Effector CD4-positive, alpha-beta T cell (primary cell): ENCODE measurements at places on chromosomes 2 and 18.

DNA sequence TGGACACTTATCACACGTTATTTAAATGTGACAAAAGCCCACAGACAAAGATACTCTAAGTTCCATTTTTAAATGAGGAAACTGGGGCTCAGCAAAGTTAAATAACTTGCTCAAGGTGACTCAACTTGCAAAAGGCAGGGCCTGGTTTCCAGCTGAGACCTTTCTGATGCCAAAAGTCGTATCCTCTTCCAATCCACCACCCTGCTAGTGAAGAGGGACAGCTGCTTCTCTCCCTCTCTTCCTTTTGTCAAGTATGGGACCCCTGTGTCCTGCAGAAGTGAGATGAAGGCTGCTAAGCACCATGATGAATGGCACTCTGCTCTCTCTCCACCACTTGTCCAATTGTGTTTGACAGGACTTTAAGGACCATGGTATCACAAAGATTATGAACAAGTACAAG lies 140.9 kb downstream of the DYM start:
- no peak for DNase-seq

- DNase-seq: no peak
These were observed 58.4 kb downstream of the ALPK2 start for GRCh38 chr18:58570360-58571064.

- peak; percentile 92 for DNase-seq
These were observed at the start of the genes ORMDL1 and PMS1 for GRCh38 chr2:189783927-189784867. TSS of gene ORMDL1 (minus strand) at chr2:189784339. CDS start at chr2:189782595, 1,744 bp downstream. TSS of gene PMS1 (plus strand) at chr2:189784450. CDS start at chr2:189791810, 7,360 bp downstream.

DNA sequence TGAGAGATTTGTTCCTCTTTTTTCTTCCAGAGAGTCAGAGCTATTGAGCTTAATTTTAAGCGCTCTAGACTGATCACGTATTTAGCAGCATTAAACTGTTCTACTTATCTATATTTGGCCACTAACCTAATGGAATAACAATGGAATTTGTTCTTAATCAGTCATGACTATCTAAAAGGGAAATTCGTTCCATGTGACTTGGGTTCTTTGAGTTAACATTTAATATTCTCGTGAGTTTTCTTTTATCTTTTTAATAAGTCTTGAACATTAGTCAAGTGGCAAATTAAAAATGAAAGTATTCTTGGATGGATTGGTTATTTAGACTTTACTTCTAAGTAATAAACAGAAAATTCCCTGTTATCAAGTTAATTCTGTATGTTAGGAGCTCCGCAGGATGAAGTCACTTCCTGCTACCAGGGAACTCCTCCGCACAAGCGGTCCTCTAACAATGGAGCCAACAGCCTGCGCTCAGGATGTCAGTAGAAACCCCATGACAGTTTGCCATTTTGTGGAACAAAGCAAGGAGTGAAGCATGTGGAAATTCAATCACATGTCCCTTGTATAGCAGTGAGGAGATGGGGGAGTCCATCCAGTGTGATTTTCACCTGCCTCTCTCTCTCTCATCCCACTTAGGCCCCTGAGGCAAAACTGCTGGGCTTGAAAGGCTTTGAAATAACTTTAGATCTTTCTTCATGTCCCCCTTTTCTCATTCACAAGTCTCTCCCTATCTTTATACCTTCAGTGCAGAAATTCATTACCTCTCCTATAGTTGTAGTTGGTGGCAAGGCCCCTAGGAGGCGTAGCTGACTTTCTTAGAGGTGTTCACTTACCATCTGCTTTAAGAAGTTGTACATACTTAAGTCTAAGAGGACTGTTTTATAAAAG lies 138.1 kb downstream of the WDR7 start:
- DNase-seq: no peak

DNA sequence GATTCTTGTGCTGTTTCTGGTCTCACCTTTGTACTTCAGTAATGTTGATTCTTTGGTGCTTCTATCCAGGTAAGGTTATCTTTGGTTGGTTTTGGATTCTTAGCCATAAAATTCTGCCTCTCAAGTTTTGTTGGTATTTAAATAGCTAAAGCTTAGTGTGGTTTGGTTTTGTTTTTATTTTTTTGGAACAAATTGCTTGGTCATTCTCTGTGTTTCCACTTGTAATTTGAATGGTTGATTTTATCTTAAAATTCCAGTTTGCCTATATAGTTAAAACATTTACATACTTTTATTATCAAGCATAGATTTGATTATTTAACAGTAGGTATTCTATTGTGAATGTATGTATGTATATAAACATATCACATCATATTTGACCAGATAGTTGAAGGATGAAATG lies 6.6 kb downstream of the NCOA1 start:
- no peak for DNase-seq

DNA sequence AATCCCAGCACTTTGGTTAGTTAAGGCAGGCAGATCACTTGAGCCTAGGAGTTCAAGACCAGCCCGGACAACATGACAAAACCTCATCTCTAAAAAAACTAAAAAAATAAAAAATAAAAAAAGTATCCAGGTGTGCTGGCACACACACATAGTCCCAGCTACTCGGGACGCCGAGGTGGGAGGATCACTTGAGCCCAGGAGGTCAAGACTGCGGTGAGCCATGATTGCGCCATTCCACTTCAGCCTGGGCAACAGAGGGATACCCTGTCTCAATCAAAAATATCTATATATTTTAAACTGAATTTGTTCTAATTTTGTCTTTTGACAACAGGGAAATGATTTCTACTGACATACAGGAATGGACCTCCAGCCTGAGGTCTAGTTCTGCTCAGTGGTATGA lies 73.3 kb upstream of the MBOAT2 start:
- DNase-seq: no peak
